Left ventricle myocardium superior (tissue), 1 donor: ENCODE measurements at places on chromosomes 5 and 9. TPM values are rescaled to one million over a fixed set of nuclear protein-coding genes. Genes with fewer than 3 reads are reported as not detected.

Gene CDKN2B-AS1
- total RNA-seq, result 0.17 TPM

DNA sequence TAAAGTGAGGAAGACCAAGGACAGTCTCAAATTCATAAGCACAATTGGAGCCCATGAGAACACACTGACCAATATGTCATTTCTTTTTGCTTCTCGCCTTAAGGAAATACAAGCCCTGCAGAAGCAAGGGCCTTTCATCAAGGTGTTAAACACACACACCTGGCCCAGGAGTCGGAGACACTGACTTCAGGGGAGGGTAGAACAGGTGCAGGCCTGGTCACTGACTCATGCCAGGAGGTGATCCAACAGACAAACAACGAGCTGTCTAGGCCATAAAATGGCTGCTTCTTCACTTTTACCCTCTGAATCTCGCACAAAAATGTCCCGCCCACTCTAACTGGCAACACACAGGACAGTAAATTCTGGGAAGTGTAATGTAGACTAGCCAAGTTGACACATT, 62.7 kb downstream of the RGMB start:
- DNase-seq, result no peak

DNA sequence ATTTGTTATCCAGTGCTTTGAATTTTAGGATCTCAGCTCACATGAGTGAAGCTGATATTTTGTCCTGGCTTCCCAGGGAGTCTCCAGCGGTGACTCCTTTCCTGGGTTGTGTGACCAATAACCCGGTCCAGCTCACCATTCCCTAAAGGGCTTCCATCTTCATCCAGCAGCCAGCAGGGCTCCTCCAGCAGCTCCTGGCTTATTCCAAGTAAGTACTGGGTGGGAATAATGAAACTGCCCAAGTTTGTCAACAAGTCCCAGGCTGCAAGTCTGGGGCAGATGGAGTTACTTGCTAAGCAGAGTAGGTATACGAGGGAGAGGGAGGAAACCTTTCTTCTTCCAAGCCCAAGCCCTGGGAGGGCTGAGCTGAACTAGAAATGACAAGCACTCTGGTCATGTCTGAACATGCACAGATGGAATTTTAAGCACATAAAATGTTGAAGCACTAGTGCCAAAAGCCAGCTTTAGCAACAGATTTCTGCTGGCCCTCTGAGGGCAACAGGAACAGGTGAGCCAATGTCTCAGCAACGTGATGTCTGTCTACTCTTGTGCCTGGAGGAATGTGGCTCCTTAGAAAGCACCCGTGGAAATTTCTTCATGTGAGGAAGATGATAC, 153.7 kb upstream of the DAPK1 start:
- DNase-seq, result no peak

DNA sequence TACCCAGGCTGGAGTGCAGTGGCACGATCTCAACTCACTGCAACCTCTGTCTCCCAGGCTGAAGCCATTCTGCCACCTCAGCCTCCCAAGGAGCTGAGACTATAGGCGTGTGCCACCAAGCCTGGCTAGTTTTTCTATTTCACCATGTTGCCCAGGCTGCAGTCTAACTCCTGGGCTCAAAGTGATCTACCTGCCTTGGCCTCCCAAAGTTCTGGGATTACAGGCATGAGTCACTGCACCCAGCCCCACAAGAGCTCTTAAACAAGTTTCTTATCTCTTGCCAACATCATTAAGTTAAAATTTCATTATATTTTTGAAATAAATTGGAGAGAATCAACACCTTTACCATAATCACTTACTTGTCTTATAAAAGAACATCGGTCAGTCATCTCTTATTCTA, 280.3 kb downstream of the ARHGEF28 start:
- DNase-seq, result no peak

- DNase-seq, result no peak
Measured at GRCh38 chr9:106286249-106286648, 576.7 kb upstream of the ZNF462 start.

GRCh38 chr5:33468775-33469435, 28.1 kb downstream of the TARS1 start:
- DNase-seq, result no peak

Gene GPRIN1
- 0.50 TPM for total RNA-seq

DNA sequence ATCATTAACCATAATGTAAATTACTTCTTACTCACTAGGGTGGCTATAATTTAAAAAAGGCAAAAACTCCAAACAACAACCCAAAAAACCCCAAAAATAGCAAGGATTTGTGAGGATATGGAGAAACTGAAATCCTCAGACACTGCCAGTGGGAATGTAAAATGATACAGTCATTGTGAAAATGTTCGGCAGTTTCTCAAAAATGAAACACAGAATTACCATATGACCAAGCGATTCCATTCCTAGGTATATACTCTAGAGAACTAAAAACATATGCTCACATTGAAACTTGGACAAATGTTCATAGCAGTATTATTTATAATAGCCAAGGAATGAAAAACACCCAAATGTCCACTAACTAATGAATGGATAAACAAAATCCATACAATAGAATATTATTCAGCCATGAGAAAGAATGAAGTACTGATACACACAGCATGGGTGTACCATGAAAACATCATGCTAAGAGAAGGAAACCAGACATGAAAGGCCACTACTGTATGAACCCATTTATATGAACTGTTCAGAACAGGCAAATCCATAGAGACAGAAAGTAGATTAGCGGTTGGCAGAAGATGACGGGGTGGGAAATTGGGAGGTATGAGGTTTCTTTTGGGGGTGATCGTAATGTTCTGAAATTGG, 119.1 kb downstream of the MAPKAP1 start:
- DNase-seq, result no peak

- DNase-seq, result no peak
Measured at GRCh38 chr5:100905259-100905914, 2.3 kb upstream of the ST8SIA4 start.

Gene SLC34A1
- not detected for total RNA-seq

Gene CBY3
- total RNA-seq, result not detected

Gene SH3GL2
- 3.1 TPM for total RNA-seq

- DNase-seq, result no peak
Measured at GRCh38 chr5:37478121-37478894, 99.2 kb downstream of the WDR70 start.

- peak; percentile 88 for DNase-seq
Measured at GRCh38 chr5:139660923-139661814, 13.0 kb downstream of the CXXC5 start.

DNA sequence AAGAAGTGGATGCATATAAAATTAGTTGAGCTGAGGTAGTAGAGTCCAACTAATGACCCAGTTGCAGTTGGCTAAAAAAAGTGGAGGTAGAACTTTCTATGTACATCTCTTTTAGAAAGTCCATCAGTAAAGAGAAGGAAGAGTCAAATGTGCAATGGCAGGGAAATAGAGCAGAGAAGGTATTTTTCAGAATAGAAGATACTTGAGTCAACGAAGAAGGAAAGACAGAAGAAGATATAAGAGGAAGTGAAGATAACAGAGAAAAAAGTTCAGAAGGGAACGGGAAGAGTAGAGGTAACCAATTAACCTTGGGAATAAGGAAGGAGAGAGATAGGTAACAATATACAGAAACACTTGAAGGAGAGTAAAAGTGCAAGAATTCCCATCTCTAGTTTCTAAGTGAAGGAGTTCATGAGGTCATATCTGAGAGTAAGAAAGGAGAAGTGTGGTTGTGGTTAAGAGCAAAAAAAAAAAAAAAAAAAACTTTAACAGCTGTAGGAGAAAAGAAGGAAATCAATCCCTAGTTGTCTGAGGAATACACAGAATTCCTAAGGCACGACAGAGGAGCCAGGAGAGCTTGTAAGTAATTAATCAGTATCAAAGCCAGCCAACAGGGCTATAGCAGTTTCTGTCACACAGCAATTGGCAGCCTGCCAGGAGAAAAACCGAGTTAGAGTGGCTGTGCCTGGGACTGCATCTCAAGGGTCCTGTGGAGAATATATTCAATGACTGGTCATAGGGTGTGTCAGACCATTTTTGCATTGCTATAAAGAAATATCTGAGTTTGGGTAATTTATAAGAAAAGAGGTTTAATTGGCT, 61.0 kb downstream of the ARL15 start:
- peak; percentile 33 for DNase-seq

GRCh38 chr5:78795757-78796156, 147.2 kb upstream of the LHFPL2 start:
- no peak for DNase-seq

- no peak for DNase-seq
Measured at GRCh38 chr5:55855509-55855908, 4.4 kb downstream of the IL31RA start.

GRCh38 chr9:134477342-134477925, 151.2 kb downstream of the RXRA start:
- DNase-seq, result no peak

GRCh38 chr9:86925686-86926085, 21.6 kb downstream of the GAS1 start:
- no peak for DNase-seq

Gene TRIP13
- 0.32 TPM for total RNA-seq

DNA sequence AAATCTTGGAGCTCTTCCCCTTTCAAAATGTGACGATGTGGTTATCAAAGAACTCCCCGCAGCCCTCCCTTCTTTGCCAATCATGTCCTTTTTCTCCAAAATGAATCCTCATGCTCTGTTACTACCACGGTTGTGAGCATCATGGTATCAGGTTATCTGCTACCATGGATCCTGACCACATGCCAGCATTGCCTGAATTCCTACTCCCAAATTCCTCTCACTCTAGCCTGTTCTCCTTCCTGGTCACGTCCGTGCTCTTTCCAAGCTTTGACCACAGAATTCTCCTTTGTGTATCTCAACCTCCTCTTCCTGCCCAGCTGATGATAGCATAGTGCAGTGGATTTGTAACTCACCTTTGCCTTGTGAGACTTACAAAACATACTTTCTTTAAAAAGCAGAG, 59.5 kb upstream of the FBXL7 start:
- no peak for DNase-seq

- DNase-seq, result no peak
Measured at GRCh38 chr5:40981420-40981819, 72.1 kb downstream of the C7 start.

Gene HARS2
- 27.9 TPM for total RNA-seq

Gene ORM2
- total RNA-seq, result not detected

GRCh38 chr5:178396796-178397720, 164.5 kb upstream of the PHYKPL start:
- peak; percentile 73 for DNase-seq

Gene TPRN
- 21.7 TPM for total RNA-seq
